ENCODE measurements at places on chromosomes 3 and 15.
A peak's percentile ranks its signal among the peaks of the same experiment; 100 is the strongest.

DNA sequence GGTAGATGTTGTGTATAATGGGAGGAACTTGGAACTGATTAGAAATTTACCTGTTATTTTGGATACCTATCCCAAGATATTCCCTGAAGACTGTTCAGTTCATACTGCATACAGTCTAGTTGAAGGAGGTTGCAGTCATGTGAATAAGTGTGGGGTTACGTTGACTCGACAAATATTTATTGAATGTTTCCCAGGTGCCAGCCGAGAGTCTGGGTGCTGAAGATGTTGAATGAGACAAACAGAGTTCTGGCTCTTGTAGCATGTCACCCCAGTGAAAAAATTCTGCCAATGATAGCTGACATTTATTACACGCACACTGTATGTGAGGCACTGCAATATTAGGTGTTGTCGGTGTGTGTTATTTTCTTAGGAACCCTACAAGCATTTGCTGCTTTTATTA is 176.0 kb downstream of the KCNMB2 start:
- DNase-seq, result no peak

DNA sequence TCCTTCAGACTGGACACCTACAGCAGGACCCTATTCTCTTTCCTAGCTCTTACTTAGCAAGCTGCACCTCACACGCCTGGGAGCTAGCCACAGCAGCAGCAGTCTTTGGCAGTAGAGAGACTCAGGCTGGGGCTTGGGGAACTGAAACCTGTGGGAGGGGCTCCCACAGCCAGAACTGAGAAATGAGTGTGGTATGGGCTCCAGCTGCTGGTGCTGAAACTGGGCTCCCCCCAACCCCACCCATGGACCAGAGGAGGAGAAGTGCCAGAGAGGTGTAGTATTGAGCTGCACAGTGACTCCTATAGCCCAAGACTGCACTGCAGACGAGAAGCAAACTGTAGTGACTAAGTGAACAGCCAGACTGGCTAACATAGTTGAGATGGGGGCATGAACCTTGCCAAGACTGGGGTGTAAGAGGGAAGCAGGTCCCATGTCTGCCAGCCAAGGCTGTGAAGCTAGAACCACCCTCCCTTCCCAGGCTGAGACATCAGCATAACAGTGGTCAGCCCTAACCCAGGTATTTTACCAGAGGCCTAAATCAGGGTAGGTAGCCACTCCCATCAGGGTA is 62.5 kb downstream of the MYO5A start:
- peak; percentile 55 for DNase-seq

GRCh38 chr15:31325595-31326155 is 960 bp upstream of the KLF13 start:
- no peak for DNase-seq

DNA sequence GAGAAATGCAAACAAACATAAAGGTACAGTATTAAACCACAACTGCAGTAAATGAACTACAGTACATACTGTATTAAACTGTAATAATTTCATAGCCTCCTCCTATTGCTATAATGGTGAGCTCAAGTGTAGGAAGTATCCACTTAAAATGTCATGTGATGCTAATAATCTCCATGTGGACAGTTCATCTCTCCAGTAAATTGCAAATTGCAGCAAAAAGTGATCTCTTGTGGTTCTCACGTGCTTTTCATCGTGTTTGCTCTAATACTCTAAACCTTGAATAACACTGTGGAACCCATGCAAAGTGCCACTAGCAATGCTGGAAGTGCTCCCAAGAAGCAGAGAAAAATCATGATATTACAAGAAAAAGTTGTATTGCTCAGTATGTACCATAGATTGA is 9.2 kb upstream of the FNDC3B start:
- no peak for DNase-seq

DNA sequence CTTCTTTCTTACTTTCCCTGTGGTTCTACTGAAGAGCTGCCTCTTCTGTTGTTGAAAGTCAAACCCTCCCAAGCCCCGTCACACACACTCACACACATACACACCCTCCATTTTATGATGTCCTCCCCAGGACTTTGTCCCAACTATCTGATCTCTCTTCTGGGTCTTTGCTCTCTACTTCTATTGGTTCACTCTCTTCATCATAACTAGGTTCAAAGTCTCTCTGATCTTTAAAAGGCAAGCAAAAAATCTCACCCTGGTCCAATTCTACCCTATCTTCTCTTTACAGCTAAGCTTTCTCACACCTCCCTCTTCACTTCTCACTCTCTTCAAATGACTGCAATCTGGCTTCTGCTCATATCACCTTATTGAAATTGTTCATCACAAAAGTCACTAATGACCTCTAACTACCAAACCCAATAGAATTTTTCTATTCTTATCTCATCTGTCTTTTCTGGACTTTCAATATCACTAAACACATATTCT is 34.8 kb downstream of the LRRFIP2 start:
- DNase-seq, result no peak

DNA sequence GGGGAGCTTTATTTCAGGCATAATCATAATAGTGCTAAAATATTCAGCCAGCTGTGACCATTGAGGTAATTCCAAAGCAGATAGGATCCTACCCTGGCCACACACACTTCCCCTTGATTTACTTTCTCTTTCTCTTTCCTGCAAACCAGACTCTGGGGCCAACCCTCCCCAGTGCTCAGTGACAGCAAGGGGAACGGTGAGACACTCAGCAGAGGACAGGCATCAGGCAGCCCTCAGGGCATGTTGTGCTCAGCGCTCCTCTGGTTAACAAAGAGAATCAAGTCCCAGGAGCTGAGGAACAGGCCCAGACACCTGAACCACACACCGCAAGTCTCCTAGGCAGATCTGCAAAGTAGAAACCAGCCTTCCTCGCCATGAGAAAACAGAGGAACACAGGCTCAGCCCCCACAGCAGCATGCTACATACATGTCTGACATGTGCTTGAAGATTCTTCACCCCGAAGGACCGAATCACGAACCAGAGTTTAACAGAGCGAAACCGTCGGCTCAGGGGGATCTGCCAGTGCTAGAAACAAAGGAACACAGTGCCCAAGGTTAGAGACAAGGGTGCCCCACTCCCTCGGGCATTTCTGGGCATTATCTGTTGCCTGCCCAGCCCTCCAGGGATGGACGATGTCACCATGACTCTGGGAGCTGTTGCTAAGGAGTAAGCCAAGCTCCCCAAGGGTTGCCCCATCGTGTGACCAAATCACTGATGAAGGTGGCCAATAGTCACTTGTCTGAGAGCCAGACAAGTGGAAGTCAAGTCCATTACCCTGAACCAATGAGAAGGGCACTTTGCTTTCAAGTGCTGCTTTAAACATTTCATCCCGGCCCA is 17.5 kb downstream of the HDC start:
- DNase-seq, result no peak

DNA sequence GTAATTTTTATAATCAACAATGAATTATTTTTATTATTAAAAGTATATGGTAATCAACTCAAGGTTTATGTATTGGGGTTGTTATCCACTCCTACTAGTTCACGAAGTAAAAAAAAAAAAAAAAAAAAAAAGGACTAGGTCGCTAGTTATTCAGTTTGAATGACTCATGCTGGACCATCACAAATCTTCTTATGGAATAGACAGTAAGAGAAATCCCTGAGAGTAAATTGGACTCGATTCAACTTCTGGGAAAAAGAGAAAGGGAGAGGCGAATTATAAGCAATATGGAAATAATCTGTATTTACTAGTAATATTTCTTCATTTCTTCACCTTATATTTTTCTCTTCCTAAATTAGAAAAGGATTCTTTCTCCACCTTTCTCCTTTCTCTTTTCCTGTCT is 2.0 kb downstream of the MYEF2 start:
- DNase-seq, result no peak

GRCh38 chr15:76752549-76752948 is 152.6 kb downstream of the SCAPER start:
- no peak for DNase-seq

DNA sequence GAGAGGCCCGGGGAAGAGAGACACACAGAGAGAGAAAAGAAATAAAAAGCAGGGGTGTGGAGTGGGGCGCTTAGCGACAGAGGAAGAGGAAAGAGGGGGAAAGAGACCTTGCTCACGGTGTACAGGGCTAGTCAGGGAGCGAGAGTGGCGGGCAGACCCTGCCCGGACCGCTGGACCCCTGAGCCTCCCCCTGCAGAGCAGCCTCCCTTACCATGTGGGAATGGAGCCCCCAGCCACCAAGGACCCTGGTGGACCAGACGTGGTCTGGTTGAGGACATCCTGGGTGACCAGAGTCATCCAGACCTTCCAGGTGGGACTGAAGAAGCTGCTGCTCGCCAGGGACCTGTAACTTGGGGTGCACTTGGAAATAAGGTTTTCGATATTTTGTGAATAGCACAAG is 129.6 kb downstream of the CHSY1 start:
- DNase-seq, result no peak

- DNase-seq, result no peak
These were observed 221.8 kb downstream of the ZIC1 start for GRCh38 chr3:147630921-147631415.
